ENCODE measurements at places on chromosomes 2 and 18.

DNA sequence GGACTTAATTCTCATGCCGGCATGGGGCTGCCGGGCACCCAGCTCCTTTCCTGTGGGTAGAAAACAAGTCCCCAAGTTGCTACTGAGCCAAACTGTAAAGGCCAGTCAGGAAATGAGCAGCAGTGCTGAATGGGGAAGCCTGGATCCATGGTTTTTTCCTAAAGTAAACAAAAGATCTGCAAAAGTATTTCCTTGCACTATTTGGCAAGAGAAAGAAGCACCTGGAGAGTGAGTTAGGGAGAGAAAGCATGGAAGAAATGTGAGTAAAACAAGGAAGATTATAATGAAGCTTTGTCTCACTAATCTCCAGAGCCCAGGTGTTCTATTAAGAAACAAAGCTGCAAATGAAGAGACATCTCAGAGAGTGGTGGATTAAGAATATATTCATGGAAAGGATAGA lies 117.6 kb downstream of the METTL8 start:
- no peak for DNase-seq

- DNase-seq: no peak
These were observed 29.4 kb upstream of the SNED1 start for GRCh38 chr2:240968731-240969624.

DNA sequence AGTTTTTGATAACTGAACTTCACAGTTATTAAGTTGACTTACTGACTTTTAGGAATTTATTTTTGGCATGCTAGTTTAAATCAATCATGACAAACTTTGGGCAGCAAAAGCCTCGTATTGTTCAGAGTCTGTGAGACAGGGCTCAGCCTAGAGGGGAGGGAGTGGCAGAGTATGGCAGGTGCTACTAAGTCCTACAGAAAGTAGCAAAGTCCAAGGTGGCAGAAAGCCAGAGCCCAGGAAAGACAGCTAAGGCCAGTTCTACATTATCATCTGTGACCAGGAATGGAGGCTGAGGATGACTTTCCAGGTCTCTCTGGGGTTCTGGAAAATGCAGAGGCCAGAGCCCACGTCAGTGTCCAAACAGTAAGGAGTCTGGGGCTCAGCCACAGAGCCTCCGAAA lies 34.2 kb downstream of the CHST10 start:
- no peak for DNase-seq

DNA sequence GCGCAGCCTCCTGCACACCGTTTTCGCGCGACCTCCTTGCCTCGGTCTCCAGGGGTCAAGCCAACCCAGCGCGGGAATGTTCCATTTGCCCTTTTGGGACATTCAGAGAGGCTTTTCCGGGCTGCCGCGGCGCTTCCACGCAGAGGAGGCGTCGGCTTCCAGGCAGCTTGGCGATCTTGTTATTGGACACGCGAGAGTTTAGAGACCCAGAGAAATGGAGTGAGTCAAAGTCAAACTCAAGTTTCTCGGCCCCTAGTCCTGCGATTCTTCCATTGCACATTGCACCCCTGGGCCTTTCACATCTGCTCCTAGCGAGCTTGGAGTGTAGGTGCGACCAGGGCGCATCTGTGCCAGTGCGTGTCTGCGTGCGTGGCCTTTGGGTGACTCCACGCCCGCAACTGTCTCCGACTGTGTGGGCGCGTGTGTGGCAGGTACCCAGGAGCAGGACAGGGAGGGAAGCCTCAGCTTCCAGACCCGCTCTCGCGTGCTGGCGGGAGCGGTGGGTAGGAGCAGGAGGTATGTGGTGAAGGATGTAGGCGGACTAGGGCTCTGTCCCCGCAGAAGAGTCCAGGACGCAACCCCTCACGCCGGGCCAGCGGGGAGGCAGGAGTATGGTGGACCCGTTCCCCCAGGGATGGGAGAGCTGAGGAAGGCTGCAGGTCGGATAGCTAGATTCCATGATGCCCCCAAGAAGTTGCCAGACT lies 13.5 kb downstream of the SIX3 start:
- no peak for DNase-seq

DNA sequence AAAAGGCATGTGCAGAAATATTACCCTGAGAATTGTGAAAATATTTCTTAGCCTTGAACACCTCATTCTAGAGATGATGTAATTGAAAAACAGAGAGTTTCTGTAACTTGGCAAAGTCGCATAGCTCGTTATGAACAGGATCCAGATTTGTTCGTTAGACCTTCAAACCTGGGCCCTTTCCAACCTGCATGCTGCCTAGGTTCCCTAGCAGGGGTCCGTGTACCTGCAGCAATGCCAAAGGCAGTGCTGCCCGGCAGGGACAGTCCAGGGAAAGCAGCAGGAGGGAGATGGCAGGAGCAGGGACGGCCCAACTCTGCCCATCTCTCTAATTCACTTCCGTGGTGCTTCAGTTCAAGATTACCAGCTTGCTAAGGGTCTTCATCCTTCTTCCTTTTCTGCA lies 12.0 kb downstream of the PIEZO2 start:
- no peak for DNase-seq

- DNase-seq: no peak
These were observed 505.1 kb downstream of the CNTNAP5 start for GRCh38 chr2:124530203-124530602.

- no peak for DNase-seq
These were observed 61.3 kb upstream of the TXNDC2 start for GRCh38 chr18:9824474-9824832.

GRCh38 chr18:13270279-13270855 lies 51.8 kb downstream of the LDLRAD4 start:
- no peak for DNase-seq

DNA sequence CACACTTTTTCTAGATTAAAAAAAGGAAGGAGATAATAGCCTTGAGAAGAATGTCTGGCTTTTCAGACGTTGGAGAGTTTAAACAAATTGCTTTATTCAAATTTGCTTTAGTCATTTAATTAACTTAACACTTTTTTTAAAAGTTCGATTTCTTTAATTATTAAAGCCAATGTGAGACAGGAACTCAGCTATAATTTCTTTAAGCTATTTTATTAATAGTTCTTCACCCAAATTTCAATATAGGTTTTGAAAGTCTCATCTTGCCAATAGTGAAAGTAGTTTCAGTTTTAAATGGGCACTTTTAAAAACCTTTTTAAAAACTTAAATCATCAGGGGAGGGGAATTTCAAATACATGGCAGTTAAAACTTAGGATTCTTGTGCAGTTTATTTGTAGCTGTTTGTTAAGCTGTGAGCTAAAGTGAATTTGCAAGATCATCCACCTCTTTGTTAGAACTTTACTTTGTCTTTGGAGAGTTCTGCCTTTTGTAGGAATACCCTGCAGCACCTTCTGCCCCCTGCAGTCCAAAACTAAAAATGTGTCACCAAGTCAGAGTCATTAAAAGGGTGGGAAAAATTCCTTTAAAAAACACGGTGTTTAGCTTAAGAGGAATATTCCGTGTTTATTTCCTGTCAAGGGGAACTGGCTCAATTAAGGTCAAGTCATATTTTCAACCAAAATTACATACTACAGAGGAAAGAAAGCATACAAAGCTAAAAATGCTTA lies 4.6 kb downstream of the TGIF1 start:
- DNase-seq: no peak

DNA sequence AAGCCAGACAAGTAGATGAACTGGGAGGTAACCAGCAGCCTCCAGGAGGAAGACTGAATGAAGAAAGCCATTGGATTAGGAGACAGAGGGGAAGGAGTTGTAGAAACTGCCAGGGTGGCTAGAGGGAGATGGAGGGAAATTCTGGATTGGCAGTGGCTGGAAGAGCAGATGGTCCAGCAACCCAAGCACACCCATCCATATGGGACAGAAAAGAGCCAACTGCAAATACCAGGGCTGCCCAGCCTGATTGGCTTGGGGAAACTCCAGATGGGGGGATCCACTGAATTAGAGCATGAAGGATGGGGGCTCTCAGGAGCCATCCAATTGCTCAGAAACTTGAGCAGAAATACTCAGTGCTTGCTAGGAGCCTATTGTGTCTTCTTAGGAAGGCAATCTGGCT lies 173.5 kb upstream of the EPB41L3 start:
- no peak for DNase-seq

GRCh38 chr18:24964216-24964615 lies 387.8 kb downstream of the ZNF521 start:
- DNase-seq: no peak

DNA sequence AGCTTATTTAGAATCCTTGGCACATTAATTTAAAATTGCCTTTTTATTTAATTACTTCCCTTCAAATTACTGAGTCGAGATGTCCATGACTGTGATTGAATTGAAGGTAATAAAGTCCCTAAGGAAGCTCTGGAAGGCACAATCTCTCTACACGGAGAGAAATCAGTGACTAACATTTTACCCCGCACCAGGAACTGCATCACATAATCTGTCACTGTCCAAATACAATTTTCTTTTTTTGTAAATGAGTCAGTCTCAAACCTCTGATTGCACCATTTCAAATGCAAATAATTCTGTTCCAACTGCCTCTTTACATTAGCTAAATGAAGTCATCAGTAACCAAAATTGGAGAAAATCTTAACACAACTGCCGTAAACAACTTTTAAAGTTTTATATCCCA lies 311.9 kb downstream of the CCDC178 start:
- peak; percentile 28 for DNase-seq

DNA sequence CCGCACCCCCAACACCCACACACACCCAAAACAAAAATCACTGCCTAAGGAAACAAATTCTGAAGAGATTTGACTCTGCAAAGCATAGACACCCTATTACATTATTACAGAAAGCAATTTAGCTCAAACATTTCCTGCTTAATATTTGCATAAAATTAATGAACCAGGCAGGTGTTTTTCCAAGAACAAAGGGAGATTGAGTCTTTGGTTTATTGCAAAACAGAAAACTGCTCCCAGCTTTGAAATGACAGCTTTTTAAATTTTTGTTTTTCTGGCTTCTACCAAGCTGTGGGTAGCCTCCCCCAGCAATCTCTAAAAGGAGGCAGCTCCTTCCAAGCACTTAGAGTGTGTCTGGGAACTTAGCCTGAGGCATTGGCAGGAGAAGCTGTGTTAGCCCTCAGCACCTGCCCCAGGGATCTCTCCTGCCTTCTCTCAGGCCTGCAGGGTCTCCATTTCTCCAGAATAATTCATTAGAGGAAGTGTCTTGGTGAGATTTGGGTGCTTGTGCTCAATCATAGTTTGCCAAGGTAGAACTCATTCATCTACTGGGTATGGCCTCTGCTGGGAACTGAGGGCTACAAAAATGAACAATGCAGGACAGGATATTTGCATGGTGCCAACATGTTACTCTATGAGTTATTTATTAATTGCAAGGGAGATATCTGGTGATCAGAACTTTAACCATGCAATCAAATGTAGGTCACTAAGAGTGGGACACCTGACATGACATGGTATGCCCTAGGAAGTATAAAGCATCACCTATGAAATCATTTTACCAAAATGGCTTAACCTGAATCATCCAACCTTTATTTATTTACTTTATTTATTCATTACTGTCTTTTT lies 58.7 kb downstream of the B3GNT2 start:
- no peak for DNase-seq

DNA sequence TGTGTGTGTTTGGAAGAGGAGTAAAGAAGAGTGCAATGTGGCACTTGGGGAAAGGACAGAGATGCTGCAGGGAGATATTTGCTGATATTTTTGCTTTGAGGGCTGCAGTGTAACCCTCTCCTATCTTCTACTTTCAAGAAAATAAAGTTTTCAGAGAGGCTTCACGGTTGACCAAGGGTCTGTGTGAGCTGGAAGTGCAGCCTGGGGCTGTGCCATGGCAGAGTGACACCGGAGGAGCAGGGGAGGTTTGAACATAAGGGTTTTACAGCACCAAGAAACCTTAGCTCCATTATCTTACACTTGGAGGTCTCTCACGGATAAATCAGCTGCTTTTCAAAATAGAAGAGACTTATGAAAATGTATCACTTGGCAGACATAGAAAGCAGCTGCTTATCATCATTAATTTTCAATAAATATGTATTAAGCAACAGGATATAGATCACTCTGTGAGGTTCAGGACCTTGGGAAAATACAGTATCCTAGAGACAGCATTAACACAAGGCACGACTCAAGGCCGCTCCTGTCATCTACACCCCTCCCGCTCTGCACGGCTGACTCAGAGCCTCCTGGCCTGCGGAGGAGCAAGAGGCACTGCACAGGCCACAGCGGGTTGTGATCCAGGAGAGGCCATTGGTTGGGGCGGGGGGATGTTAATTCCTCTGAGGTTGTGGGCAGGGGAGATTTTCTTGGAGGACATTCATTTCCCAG lies 127.8 kb downstream of the COPS8 start:
- DNase-seq: no peak

- DNase-seq: no peak
These were observed 280.2 kb downstream of the KCNJ3 start for GRCh38 chr2:154978710-154979109.

- no peak for DNase-seq
These were observed 22.9 kb downstream of the SERPINB8 start for GRCh38 chr18:63992751-63993150.

DNA sequence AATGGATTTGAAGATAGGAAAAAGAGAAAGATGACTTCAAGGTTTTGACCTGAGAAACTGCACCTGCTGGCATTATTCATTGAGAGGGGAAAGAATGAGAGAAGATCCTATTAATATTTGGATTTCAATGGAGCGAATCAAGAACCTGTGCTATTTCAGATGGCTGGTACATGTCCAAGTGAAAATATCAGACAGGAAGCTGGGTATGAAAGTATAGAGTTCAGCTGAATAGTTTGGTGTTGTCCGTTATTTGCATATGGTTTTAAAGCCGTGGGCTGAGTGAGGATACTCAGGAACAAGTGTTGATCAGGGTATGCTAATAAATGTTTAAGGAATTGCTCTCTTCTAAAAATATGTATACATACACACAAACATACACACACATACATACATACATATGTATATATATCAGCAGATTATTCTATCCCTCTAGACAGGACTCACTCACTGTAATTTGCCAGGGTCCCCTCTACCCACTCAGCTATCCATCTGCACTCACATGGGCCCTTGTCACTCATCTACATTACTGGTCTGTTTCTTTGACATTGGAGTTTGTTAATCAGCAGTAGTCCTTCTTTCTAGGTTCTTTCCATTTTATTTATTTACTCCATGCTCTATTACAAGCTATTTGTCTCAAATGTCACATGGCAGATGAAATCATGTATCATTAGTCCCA lies 33.9 kb upstream of the IKZF2 start:
- DNase-seq: no peak

- no peak for DNase-seq
These were observed 58.9 kb upstream of the ZSWIM2 start for GRCh38 chr2:186907897-186908296.

GRCh38 chr18:62944454-62944853 lies 229.1 kb downstream of the PHLPP1 start:
- no peak for DNase-seq

DNA sequence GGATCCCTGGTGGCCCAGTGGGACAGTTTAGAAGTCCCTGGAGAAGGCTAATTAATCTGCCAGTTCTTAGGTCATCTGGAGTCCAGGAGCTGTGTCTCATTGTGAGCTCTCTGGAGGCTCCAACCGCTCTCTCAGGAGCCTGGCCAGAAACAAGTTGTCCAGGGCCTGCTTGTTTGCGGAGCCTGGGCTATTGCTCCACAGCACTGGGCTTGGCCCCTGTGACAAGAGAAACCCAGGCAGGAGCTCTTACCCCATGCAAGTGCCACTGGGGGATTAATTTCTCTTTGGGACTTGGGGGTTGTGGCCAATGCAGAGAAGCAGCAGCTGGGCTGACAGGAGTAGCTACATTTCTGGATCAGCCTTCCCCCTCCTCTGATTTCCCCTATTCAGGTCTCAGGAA lies 24.5 kb upstream of the TNP1 start:
- DNase-seq: no peak

Measured in NCI-H1930 (cell line).